Activated CD4-positive, alpha-beta T cell treated with anti-CD3 and anti-CD28 coated beads, Interleukin-2, Interleukin-6, amounts not matched to agents 100 ng/mL and 50 ng/mL, durations not matched to agents 16 hours and 8 hours (primary cell): ENCODE measurements at places on chromosomes 7 and 10.

GRCh38 chr7:44382459-44383265, 57.3 kb upstream of the CAMK2B start:
- DNase-seq = no peak

DNA sequence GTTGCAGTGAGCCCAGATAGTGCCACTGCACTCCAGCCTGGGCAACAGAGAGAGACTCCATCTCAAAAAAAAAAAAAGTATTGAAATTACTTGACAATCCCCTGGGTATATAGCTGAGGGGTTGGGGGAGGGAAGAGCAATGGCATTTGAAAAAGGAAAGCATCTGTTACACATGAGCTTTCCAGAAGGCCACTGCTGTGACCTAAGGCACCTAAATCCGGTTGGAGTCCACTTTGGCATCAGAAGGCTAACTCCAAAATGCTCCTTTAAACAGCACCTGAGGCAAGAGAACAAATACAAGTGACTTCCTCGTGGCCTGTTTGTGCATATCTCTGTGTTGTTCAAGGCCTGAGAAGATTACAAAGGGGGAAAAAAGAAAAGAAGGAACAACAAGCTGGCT, 74.8 kb upstream of the PALS2 start:
- DNase-seq = no peak

- DNase-seq = no peak
Measured at GRCh38 chr10:112448888-112449287, 1.9 kb downstream of the VTI1A start.

- no peak for DNase-seq
Measured at GRCh38 chr7:151411551-151411950, 1.7 kb upstream of the WDR86 start.

DNA sequence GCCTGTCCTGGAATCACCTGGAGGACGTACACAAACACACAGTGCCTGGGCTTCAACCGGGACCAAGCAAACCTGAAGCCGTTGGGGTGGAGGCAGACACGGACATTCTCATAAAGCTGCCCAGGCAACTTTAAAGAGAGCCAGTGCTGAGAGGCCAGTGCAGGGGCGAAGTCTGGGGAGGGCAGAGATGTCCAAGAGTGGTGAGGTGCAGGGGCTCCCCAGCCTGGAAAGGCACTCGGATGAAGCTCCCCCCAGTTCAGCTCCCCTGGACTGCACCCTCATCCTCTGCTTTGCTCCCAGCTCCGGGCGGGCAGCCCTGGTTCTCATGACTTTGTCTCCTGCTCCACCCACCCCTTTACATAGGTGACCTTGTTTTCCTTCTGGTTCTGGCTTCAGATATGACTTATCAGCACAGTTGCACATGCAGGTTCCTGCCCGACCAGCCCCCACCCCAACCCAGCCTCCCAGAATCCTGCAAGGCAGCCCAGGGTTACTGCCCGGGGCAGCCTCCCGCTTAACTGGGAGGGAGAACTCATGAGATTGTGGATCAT, 60.8 kb upstream of the EEPD1 start:
- DNase-seq = no peak

DNA sequence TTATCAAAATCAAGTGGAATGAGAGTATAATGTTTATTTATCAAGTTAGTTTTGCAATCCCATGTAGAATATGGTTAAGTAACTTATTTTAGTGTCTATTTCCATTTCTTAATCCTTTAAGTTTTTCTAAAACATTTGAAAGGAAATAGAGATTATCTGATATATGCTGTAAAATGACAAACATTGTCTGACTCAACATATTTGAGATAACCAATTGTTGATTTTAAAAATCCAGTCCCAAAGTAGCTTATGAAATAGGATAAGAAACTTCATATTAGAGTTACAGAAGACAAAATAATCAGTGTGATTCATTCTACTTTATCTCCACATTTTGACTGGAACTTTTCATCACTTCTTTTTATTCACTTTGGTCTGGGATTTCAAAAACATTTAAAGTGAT, 38.7 kb upstream of the CDK1 start:
- DNase-seq = no peak
